ENCODE measurements at places on chromosomes 11 and 22.

GRCh38 chr11:101516546-101516945, 67.3 kb downstream of the TRPC6 start:
- no peak for DNase-seq

- no peak for DNase-seq
These were observed 238.2 kb upstream of the ZBED5 start for GRCh38 chr11:11095831-11096723.

GRCh38 chr11:33747979-33748378, 11.8 kb upstream of the CD59 start:
- DNase-seq: no peak

DNA sequence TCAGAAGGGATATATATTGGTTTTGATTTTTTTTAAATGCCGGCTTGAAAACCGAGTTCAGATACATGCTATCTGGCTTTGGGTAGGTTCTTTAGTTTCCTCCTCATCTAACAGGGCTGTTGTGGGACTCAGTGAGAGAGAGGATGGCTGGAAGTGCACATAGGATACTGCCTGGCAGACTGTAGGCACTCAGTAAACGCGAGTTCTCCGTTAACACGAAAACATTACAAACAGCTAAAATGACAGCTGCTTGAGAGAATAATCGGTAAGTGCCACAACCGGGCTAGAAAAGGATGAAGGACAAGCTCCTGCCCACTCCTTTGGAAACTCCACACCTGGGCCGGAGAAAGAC, 369 bp downstream of the XRRA1 start:
- no peak for DNase-seq

DNA sequence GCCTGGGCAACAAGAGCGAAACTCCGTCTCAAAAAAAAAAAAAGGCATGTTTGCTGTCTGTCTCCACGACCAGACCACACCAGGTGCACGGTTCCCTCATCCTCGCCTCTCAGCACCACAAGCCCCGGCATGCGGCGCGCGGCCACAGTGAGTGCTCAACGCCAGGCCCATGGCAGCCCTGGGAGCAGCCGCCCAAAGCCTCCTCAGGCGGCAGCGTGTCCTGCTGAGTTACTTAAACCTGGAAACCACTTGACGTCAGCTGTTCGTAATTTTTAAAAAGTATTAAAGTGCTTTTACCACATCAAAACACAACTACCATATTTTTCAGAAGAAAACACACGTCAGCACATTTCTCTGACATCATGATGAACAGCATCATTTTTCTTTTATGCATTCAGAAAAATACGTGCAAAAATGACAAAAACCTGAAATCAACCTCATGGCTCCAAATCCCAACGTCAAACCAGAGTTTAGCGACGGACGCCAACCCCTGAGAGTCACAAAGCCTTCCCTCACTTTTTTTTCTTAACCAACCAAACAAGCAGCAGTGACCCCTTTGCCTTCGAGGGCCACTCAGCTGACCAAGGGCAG, 2.1 kb downstream of the DEAF1 start:
- DNase-seq: no peak

All from Ammon's horn (tissue), 1 donor.